ENCODE measurements at places on chromosomes 1 and 21. TPM values are rescaled to one million over a fixed set of nuclear protein-coding genes. Genes with fewer than 3 reads are reported as not detected.

TBX19 gene
- total RNA-seq, result 0.80 TPM

CLIC6 gene
- 0.04 TPM for total RNA-seq

RCSD1 gene
- total RNA-seq, result 40.8 TPM

ACTN2 gene
- total RNA-seq, result 522 TPM

TP73 gene
- 0.71 TPM for total RNA-seq

CDKN2C gene
- 10.9 TPM for total RNA-seq

C1QA gene
- total RNA-seq, result 55.0 TPM

SLC25A34 gene
- 5.8 TPM for total RNA-seq

HSD3B1 gene
- 0.53 TPM for total RNA-seq
